ENCODE measurements at places on chromosomes 4 and X.

DNA sequence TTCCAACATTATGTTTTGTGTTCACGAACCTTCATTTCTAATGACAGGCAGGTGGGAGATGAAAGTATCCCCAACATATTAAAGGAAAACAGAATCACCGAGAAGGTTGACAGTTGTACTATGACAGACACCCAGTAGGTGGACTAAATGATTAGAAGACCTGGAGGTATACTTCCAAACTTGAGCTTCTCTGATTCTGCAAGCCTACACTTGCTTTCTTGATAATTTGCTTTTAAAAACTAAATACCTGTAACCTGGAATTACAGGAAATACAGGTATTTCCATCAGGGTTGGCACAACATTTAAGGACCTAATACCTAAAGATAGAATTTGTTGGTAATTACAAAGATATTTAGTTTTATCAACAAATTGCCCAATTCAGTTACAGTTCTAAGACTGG lies 43.4 kb downstream of the C4orf51 start:
- no peak for DNase-seq

GRCh38 chrX:38403834-38404233 lies 51.4 kb downstream of the OTC start:
- DNase-seq: no peak

DNA sequence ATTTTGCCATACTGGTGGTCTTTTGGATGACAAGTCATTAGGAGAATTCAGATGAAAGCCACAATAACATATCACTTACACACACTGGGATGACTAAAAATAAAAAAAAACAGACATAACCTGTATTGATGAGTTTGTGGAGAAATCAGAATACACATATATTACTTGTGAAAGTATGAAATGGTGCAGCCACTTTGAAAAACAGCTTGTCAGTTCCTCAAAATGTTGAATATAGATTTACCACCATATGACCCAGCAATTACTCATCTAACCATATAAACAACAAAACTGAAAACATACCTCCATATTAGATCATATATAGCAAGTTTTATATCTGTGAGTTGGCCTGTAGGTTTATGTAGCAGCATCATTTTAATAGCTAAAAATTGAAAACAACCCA lies 608.7 kb downstream of the TLL1 start:
- DNase-seq: no peak

DNA sequence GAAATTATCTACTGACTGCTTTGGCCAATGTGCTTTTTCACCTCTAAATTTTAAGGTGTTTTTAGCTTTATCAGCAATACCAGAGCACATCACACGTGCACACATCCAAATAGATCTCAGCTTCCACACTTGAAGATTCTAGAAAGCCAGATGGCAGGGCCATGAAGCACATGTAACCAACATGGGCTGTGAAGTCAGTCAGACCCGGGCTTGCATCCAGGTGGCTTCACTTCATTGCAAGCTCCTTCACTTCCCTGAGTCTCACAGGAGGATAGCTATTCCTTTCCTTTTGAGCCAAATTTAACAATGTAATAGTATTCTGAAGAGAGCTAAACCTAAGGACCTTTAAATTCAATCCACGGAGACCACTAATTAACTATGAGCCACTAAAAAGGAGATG lies 86.5 kb downstream of the SH3RF1 start:
- DNase-seq: no peak

DNA sequence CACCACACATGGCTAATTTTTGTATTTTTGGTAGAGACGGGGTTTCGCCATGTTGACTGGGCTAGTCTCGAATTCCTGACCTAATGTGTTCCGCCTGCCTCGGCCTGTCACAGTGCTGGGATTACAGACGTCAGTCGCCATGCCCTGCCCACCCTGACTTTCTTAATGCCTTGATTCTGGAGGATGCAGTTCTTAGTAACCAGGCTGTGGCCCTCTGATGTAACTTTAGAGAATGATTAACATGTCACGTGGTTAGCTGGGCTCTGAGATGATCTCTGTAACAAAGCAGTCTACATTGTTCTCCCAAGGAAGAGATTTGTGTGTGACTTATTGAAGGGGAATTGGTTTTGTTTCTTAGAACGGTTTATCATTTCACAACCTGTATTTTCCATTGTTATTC lies 30.6 kb downstream of the ANK2 start:
- no peak for DNase-seq

- no peak for DNase-seq
These were observed 355.7 kb downstream of the GALNTL6 start for GRCh38 chr4:172168888-172169287.

- no peak for DNase-seq
These were observed 70.0 kb downstream of the CAPN6 start for GRCh38 chrX:111200327-111200726.

- DNase-seq: no peak
These were observed 239.3 kb downstream of the GRIA2 start for GRCh38 chr4:157459785-157460184.

DNA sequence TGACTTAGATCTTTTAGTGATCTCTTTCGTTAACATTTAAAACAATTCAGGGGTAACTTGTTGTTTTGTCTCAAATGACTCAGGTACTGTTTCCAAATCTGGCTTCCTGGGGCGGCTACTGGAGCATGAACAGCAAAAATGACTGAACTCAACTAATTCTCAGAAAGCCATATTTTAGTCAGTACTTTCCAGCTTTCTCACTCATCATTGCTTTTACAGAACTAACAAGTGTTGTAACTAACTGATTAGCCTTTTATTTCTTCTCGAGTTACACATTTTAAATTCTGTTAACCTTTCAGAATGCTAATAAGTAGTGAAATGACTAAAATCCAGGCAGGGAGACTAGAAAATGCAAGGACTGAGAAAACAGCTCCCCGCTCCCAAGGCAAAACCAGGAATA lies 55.3 kb downstream of the JADE3 start:
- DNase-seq: no peak

DNA sequence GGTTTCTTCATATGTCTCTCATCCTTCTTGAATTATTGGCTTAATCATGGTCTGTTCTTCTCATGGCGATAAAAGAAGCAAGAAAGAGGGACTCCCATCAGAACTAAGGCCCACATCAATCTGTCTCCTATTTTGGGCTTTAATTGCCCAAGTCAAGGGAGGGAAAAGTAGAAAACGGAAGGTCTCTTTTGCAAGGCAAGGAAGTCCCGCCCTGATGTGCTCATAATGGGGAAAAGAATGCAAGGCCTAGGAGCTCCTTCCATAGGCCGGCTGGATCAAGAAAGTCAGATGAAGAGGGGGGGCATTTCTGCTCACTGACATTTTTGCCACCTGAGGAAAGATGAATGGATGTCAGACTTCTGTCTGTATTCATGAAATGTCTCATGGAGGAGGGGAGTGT lies 127.7 kb upstream of the RPS6KA3 start:
- no peak for DNase-seq

GRCh38 chrX:124534536-124534935 lies 188.2 kb downstream of the SH2D1A start:
- no peak for DNase-seq

GRCh38 chrX:124254611-124255010 lies 77.8 kb upstream of the TEX13D start:
- no peak for DNase-seq

DNA sequence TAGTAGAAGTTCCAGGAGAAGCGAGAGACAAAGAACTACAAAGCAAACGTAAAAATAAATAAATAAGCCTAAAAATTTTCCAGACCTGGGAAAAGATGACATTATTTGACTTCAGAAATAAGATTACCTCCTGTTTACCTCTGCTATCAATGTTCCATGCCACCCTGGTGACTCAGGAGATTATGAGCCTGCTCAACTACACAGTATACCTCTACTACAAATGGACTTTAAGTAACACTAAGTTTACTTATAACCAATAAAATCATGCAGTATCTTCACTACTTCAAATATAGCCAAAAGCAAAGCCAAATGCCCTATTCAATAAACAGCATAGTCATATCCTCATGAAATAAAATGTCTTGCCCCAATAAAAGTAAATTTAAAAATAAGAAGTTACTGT lies 105.4 kb downstream of the CYLC1 start:
- no peak for DNase-seq

DNA sequence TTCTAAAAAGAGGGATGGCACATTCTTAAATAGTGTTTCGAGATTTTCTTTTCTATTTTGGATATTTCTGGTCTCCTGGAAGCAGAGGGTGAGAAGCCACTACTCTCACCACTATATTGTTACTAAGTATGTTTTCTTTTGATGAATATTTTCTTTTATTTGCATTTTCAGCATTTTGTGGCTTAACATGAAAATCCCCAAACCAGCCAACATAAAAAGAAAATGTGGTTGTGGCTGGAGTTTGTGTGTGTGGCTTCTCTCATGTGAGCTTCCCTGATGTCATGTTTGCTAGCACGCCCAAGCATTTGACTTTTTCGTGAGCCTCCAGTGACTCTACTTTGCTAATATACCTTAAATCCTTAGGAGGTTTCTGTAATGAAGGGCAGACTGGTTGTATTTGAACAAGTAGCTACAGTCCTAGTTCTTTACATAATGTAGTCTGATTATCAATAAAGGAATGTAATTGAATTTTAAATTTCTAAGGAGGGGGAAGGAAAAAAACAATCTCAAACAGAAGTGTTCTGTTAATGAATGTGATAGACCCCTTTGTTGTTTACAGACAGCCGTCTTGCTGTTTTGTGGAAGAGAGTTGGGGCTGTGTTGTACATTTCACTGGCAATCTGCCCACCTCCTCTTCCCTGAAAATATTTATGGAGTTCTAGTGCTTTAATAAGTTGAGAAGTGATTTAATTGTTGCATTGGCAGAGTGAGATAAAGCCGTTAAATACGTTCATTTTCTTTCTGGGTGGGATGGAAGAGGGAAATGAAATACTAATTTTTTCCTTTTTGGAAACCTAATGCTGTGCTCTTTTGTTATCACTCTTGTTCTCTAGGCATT lies 114.6 kb downstream of the ARHGAP10 start:
- DNase-seq: no peak

DNA sequence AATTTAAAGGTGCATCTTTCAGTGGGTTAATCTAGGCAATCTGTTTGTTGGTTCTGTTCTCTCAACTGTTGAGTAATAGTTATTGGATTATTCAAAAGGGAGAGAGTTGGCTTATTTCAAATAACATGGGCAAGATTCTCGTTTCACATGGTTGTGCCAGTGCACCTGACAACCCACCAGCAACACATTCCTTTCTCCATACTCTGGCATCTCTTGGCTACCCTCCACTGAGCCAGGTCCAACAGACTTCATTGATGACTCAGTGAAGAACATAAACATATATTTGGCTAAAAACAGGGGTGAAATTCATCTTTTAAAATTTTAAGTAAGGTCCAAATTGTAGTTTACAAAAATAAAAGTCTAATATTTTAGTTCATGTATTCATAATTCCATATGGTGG lies 967.2 kb downstream of the RPA4 start:
- no peak for DNase-seq

- no peak for DNase-seq
These were observed 45.6 kb downstream of the GLUD2 start for GRCh38 chrX:121093011-121093410.

- DNase-seq: no peak
These were observed 11.4 kb downstream of the RTL8B start for GRCh38 chrX:135010921-135011320.

DNA sequence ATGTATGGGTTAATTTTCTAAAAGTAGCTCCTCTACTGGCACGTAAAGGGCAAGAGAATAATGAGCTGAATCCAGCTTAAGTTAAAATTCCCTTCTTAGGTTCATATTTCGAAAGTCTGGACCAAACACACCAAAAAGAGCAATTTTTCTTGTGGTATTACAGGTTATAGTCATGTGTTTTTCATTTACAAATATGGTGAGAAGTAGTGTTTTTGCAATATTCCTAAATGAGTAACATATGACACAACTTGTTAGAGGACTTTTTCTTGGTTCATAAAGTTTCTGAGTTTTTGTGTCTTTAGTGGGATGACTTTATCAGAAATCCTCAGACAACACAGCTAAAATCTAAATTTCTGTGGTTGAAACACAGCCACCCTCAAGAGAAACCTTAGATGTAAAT lies 172.1 kb downstream of the AFF2 start:
- DNase-seq: no peak

GRCh38 chrX:68896581-68896980 lies 67.8 kb downstream of the EFNB1 start:
- DNase-seq: no peak

- DNase-seq: no peak
These were observed 15.8 kb downstream of the BCAP31 start for GRCh38 chrX:153708415-153708814.

DNA sequence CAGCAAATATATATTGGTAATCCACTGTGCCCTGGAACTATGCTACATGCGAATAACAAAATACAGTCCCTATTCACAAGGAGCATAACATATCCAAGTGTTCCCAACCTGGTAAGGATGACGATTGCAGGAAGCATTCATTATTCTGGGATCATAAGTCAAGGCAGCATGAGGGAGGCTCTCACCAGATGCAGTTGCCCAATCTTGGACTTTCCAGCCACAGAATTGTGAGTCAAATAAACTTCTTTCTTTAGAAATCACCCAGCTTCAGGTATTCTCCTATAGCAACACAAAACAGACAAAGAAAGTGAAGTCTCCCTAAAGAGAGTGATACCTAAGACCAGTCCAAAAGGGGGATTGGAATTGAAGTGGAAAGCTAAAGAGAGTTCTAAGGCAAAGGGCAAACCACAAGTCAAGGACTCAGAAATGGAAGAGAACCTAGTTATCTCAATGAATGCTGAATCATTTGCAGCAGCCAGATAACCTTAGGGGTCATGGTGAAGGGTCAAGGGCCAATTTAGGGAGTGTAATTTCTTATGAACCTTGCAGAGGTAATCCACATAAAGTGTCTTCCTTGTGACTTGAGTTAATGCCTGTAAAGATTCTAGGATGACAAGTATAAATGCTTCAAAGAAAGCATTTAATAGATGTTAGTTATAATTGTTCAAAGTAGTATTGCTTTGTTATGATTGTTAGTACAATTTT lies 103.1 kb upstream of the PCDH7 start:
- DNase-seq: no peak

DNA sequence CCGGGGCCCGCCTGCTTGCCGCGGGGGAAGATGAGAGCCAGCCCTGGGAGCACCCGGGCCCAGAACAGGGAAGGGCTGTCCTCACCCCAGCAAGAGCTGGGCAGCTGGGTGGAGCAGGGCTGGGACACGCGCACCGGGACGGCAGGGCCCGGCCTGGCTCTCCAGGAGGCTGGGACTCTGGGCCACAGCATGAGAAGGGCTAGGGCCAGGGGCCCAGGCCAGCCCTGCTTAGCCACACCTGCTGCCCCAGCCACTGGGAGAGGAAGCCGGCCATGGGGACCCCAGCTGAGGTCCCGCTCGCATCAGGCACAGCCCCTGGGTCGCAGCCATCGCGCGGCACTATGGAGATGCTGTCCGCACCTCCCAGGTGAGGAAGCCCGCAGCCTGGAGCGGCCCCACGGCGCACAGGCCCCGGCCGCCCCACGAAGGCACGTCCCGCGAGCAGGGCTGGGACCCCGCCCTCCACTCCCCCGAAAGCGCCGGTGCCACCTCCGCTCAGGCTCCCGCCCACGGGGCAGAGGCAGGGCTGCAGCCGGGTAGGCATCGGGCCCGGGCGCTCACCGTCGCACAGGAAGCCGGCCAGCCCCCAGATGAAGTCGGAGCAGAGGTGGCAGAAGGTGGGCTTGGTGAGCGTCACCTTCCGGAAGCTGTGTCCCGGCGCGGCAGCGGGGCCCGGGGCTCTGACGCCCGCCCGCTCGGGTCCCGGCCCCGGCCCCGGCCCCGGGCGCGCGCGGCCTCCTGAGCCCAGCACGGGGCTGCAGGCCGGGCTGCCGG lies 531 bp downstream of the DGKQ start:
- DNase-seq: no peak

- no peak for DNase-seq
These were observed 15.1 kb upstream of the TNIP2 start for GRCh38 chr4:2771264-2771663.

GRCh38 chrX:9724711-9725110 lies 40.9 kb downstream of the GPR143 start:
- no peak for DNase-seq
